ENCODE measurements at places on chromosomes 2 and 18. TPM values are rescaled to one million over a fixed set of nuclear protein-coding genes. Genes with fewer than 3 reads are reported as not detected.

DNA sequence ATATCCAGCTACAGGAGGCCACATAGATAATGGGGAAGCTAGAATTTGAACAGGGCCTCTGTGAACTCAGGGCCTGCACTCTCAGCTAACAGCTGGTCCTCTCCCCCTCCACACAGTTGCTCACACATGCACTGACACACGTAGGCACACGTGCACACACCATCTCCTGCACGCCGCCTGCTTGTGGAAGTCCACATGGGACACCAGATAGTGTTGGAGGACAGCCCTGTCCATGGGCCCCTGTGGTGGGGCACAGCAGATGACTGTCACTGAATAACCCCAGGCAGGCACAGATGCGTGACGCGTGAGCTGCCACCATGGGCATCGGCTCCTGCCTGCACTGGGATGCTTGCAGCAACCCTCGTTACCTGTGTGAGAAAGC is 52.9 kb downstream of the ADI1 start:
- H3K36me3 ChIP-seq, result peaks cover 17% of the 10 kb centered on the region
- no peaks in the 10 kb centered on the region for H3K27me3 ChIP-seq
- no peak overlapping the region for H3K4me3 ChIP-seq
- no peak overlapping the region for H3K27ac ChIP-seq
- no peak for DNase-seq

- H3K27ac ChIP-seq, result no peak overlapping the region
- H3K4me3 ChIP-seq, result no peak overlapping the region
- no peaks in the 10 kb centered on the region for H3K27me3 ChIP-seq
- H3K36me3 ChIP-seq, result no peaks in the 10 kb centered on the region
- DNase-seq, result no peak
These were observed 287.2 kb downstream of the RDH14 start for GRCh38 chr2:18273205-18273604.

DNA sequence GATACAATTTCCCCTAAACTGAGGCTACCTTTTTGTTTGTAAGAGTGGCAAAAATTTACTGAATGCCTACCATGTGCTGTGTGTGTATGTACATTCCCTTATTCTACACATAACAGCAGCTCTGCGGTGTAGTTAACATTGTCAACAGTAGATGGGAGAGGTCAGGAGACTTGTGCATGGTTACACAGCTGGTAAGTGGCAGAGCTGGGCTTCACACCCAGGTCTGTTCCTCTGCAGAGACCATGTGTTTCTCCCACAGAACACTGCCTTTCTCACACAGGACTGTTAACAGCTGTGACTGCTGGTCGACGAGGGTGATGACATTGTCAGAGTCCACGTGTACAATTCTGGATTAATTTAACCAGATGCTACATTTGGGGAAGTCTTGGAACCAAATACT is 49.1 kb downstream of the EML6 start:
- H3K4me3 ChIP-seq, result no peak overlapping the region
- no peaks in the 10 kb centered on the region for H3K27me3 ChIP-seq
- H3K36me3 ChIP-seq, result peaks cover 15% of the 10 kb centered on the region
- peaks cover 6% of the 10 kb centered on the region for H3K4me1 ChIP-seq
- no peak for DNase-seq

DNA sequence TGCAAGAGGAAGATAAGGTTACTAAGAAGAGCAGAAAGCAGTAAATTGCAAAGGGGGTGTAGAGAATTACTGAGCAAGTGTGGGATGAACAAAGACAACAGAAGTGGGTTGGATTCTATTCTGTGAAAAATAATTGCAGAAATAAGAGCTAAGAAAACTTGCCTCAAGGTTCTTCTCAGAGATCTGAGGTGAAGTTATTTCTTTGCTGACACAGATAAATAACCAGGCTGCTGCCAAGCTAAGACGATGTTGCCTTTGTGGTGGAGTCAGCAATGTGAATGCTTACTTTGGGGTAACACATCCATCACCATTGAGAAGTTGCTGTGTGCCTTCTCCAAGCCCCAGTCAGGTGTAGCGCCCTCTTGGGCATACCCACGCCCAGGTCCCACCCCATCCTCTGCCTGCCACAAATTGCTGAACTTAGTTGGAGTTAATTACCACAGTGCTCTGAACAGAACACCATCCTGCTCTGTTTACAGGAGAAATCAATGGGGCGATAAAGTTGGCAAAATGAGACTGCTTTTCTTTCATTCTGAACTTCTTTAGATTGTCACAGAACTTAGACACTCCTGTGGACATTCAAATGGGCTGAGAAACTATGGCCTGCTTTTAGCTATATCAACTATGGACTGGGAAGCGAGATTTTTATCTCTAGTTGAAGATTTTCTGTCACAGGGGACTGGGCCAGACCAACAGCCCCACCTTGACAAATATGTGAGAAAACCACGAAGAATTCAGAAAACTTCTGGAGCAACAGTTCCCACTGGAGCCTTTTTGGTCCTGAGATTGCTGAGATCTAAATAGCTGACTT is 283.6 kb downstream of the TMX3 start:
- H3K4me3 ChIP-seq, result no peak overlapping the region
- DNase-seq, result no peak
- no peaks in the 10 kb centered on the region for H3K4me1 ChIP-seq
- H3K36me3 ChIP-seq, result no peaks in the 10 kb centered on the region
- H3K27me3 ChIP-seq, result no peaks in the 10 kb centered on the region

DNA sequence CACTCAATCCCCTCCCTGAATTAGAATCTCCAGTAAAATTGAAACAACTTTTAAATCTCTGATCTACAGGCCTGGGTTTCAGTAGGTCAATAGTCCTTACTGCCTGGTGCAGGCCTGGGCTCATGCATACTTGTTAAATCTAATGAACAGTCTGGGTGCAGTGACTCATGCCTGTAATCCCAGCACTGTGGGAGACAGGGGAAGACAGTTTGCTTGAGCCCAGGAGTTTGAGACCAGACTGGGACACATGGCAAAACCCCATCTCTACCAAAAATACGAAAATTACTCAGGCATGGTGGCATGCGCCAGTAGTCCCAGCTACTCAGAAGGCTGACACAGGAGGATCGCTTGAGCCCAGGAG is 94.7 kb upstream of the SP3 start:
- H3K4me1 ChIP-seq, result peaks cover 7% of the 10 kb centered on the region
- H3K27me3 ChIP-seq, result peaks cover 31% of the 10 kb centered on the region
- no peak for DNase-seq
- peaks cover 21% of the 10 kb centered on the region for H3K36me3 ChIP-seq

The DYSF gene
- polyA plus RNA-seq, result not detected

DNA sequence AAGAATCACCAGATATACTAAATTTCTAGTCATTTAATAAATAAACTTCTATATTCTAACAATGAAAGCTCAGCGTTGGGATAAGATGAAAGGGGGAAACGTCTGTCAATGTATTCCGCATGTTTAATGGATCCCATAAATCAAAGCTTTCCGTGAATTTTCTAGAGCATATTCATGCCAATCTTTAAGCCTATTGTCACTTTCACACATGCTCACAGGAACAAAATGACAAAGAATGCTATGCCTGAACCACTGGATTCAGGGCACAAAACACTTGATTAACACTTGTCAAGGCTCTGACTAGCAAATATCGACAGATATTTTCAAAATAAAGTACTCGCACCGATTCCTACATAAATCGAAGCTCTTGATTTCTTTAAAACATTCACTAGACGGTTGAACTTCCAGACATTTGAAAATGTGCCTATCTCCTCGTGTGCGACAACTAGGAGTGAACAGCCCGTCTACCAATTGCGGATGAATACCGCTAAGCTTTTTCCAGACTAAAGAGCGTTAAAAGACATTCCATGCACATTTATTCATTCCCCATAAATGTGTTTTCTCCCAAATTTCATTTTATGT is 1.8 kb downstream of the TLK1 start:
- H3K4me3 ChIP-seq, result peak overlapping the region; percentile 90
- no peak for DNase-seq
- H3K27ac ChIP-seq, result peak overlapping the region; percentile 99
- H3K4me1 ChIP-seq, result peaks cover 73% of the 10 kb centered on the region
- H3K36me3 ChIP-seq, result peaks cover 5% of the 10 kb centered on the region
- no peaks in the 10 kb centered on the region for H3K27me3 ChIP-seq

DNA sequence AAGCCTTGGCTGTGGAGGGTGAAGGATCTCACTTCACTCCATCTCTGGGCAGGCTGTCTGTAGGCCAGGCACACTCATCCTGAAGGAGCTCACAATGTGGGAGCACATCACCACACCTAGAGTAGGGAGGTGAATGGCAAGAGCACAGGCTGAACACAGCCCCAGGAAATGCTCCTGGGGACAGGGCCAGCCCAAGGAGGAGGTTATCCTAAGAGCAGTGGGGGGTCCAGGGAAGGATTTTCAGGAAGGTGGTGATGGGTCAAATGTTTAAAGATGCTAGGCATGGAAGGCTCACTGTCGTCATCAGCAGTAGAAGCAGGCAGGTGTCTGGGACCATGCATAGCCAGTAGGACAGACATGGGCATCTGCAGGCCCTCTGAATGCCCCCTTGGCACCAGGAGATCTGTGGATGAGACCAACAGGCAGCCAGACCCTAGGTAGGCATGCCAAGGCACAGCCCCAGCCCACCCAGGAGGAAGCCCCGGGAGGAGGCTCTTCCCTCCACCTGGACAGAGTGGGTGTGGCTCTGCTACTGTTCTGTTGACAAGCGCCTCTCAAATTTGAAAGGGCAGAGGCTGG is 91.7 kb upstream of the RAB6C start:
- DNase-seq, result no peak
- no peaks in the 10 kb centered on the region for H3K4me1 ChIP-seq
- peaks cover 34% of the 10 kb centered on the region for H3K27me3 ChIP-seq

DNA sequence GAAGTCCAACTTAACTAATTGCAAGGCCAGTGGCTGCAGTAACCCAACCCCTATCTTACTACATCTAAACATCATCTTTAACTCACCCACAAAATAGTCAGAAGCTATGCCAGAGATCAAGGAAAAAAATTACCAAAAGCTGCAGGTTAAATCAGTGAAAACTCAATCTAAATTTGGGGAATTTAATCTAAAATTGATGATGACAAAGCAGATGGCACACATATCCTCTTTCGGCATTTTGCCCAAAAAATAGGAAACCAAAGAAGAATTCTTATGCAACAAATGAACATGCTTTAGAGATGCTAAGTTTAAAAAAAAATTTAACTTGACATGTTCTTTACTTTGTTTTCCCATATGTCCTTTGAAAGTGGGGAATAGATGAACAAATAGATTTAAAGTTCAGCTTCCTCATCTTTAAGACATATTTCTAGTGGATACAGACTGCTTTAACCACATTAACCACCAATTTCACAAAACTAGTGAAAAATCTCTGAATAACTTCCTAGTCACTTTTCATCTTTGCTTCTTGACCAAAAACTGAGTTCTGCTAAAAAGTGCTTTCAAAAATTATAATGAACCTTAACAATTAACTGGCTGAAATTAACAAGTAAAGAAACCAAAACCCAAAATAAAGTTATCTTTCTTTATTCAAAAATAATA is 74.3 kb upstream of the CCDC150 start:
- no peak overlapping the region for H3K27ac ChIP-seq
- H3K36me3 ChIP-seq, result peaks cover 6% of the 10 kb centered on the region
- H3K27me3 ChIP-seq, result peaks cover 28% of the 10 kb centered on the region
- no peak overlapping the region for H3K4me3 ChIP-seq
- no peak for DNase-seq

- H3K27ac ChIP-seq, result no peak overlapping the region
- H3K36me3 ChIP-seq, result no peaks in the 10 kb centered on the region
- no peak for DNase-seq
- no peaks in the 10 kb centered on the region for H3K4me1 ChIP-seq
- peaks cover 28% of the 10 kb centered on the region for H3K27me3 ChIP-seq
These were observed 1.2 kb upstream of the ST6GAL2 start for GRCh38 chr2:106886916-106887758.

- DNase-seq, result no peak
- H3K27me3 ChIP-seq, result no peaks in the 10 kb centered on the region
- no peak overlapping the region for H3K4me3 ChIP-seq
- no peaks in the 10 kb centered on the region for H3K4me1 ChIP-seq
These were observed 251.6 kb downstream of the NUP35 start for GRCh38 chr2:183375821-183376220.

DNA sequence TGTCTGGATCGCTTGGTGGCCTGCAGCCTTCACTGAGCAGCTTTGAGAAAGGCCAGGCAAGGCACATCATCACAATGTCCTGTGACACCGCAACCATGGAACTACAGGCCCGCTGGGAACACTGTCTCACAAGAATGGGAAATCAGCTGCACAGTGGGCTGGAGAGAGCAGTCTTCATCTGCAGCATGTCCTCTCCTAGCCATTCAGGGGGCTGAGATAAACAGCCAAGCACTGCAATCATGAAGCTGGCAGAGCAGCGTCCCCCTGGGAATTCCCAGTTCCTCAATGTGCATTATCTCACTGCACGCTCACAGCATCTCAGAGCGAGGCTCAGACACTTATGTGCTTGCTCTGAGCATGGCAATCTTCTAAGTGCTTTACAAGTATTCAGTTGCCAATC is 1.9 kb downstream of the CMPK2 start:
- peaks cover 20% of the 10 kb centered on the region for H3K36me3 ChIP-seq
- DNase-seq, result no peak
- H3K27me3 ChIP-seq, result no peaks in the 10 kb centered on the region
- H3K4me3 ChIP-seq, result no peak overlapping the region

The MATN3 gene
- not detected for polyA plus RNA-seq

GRCh38 chr2:118103951-118104940 is 16.0 kb downstream of the INSIG2 start:
- DNase-seq, result no peak
- peaks cover 10% of the 10 kb centered on the region for H3K36me3 ChIP-seq
- H3K27ac ChIP-seq, result no peak overlapping the region
- H3K4me3 ChIP-seq, result no peak overlapping the region
- peaks cover 5% of the 10 kb centered on the region for H3K4me1 ChIP-seq

DNA sequence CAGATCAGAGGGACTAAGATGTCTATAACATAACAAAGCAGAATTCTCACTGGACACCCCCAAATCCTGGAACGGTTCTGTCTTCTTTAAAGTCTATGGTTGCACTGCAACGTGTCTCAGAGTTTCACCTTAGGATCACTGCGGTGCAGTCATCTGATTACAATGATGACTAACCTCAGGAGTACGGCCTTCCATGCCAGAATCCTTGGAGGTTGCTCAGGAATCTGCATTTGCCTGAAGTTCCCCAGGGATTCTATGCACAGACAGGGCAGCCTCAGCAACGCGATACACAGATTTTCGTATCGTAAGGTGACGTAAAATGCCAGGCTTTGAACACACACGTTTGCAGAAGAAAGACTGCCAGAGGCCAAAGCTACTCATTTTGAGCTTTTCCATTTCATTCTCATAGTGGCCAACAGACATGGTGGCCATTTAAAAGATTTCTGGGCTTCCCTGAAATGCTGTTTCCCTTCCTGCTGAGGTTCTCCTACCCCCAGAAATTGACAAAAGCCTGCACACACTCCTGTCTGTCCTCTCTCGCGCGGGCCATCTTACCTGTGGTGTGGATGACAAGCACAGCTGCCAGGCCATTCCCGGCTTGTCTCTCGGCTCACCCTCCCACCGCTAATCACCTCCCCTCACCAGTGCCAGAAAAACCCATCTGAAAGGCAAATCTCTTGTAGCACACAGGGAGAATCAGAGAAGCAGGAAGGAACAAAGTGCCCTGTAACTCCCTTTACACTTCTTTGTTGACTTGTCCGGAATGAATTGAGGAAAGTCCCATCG is 148.8 kb downstream of the ACKR3 start:
- H3K36me3 ChIP-seq, result no peaks in the 10 kb centered on the region
- H3K4me3 ChIP-seq, result no peak overlapping the region
- no peak overlapping the region for H3K27ac ChIP-seq
- peaks cover 3% of the 10 kb centered on the region for H3K4me1 ChIP-seq

GRCh38 chr18:36326771-36327170 is 29.3 kb downstream of the FHOD3 start:
- no peaks in the 10 kb centered on the region for H3K36me3 ChIP-seq
- DNase-seq, result no peak

GRCh38 chr18:35864916-35865315 is 107.6 kb upstream of the RMP24 start:
- H3K36me3 ChIP-seq, result no peaks in the 10 kb centered on the region
- H3K27ac ChIP-seq, result no peak overlapping the region
- no peaks in the 10 kb centered on the region for H3K27me3 ChIP-seq
- no peak overlapping the region for H3K4me3 ChIP-seq

Data from naive B cell (primary cell).